ENCODE measurements at places on chromosomes 6 and 20.

- DNase-seq = no peak
Observed at GRCh38 chr6:36633915-36634314, 39.8 kb downstream of the SRSF3 start.

- no peak for DNase-seq
Observed at GRCh38 chr6:106609699-106610098, 19.6 kb downstream of the RTN4IP1 start.

DNA sequence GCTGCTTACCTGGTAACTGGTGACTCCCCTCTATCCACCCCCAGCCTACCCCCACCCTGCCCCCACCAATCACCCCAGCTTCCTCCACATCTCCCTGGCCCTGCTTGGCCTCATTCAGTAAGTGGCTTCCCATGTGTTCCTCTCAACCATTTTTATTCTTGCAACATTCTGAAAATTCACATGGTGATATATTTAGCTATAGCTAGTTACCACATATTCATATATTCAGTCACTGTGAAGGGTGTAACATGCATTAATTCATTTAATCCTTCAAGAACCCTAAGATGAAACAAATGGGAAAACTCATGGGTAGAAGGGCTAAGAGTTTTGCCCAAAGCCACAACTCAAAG, 95.4 kb upstream of the CEP85L start:
- DNase-seq = no peak

GRCh38 chr6:24436979-24437378, 34.2 kb downstream of the MRS2 start:
- DNase-seq = no peak

GRCh38 chr6:142757852-142758628, 186.9 kb downstream of the HIVEP2 start:
- no peak for DNase-seq

DNA sequence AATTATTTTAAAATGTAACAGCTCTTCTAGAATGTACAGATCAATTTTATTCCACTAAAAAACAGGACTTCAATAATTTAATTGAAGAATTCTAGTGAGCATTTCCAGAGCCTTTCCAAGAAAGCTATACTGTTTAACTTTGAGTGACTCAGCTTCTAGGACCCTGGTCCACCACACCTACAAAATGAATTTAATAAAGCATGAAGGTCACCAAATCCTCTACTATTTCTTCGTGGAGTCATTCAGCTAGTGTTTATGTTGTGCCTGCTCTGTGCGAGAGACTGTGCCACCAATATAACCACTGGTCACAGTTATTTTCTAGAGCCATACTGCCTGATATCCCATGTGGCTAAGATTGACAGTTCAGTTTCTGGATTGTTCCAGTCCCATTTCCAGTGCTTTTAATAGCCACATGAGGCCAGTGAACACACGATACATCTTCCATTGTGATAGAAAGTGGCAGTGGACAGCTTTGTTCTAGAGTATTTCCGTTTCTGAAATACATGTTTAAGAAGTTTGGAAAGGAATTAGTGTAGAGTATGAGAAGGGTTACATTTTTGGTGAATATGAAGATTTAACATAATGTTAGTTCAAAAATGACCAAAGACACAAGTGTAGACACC, 160.7 kb downstream of the MTHFD1L start:
- no peak for DNase-seq

DNA sequence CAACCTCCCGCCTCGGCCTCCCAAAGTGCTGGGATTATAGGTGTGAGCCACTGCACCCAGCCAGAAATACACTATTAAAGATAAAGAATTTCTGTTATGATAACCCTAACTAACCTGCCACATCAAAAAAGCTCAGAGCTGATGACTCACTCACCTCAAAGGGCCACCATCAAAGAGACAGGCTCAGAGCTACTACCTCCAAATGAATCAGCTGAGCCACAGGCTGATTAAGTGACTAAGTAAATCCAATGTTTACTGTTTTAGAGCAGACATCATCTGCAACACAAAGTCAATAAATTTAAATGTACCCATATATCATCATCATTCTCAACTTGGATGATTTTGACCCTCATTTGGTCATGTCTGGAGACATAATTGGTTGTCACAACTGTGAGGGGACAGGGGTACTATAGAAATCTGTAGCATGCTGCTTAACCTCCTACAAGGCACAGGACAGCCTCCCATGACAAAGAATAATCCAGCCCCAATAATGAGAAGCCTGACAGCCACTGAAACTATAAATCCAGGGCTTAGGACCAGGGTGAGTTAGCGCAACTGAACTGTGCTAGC, 106.5 kb downstream of the ATP9A start:
- no peak for DNase-seq

DNA sequence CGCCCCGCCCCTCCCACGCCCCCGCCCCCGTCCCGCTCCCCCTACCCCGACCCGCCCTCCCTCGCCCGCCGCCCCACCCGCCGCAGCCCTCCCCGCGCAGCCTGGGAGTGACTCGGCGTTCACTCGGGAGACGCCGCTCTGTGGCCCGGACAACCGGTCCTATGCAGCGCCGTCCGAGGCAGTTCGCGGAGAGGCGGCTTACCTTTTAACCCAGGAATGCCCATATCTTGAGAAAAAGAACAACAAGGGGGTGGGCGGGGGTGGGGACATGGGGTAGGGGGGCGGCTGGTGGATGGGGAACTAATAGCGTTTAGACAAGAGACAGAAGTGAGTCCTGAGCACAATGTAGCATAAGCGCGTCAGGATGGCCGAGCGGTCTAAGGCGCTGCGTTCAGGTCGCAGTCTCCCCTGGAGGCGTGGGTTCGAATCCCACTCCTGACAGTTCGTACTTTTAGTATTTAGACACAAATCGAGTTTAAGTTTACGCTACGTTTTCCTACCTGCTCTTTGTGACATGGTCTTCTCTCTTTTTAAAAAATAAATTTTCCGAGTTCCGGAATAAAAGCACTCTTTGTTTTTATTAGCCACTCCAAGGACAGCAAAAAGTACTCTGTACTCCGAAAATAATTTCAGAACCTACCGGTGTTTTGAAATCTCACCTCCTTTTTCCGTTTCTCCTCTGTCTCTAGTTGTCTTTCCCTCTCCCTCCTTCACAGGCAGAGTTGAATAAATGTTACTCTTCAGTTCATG, 17.1 kb upstream of the HMGN4 start:
- peak; percentile 90 for DNase-seq

GRCh38 chr6:74604279-74604678, 601.6 kb downstream of the COL12A1 start:
- no peak for DNase-seq

GRCh38 chr6:96886519-96886918, 11.2 kb downstream of the NDUFAF4 start:
- no peak for DNase-seq

- no peak for DNase-seq
Observed at GRCh38 chr6:88985901-88986300, 22.5 kb upstream of the RNGTT start.

DNA sequence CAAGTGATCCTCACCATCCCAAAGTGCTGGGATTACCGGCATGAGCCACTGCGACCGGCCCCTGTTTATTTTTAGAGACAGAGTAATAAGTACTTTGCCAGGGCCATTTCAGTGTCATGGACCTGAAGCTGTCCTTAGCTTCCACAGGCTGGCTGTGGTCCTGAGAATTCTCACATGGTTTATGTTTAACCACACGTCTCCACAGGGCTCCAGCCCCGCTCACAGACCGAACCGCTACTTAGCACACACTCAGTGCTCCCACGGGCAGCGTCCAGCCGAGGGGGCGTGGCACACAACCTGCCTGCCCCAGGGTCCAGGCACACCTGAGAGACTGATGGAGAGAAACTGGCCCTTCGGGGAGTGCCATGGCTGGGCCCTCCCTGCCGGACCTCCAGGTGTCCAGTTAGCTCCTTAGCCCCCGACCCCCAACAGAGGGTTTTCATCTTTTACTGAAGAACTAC, 11.7 kb downstream of the ACSS1 start:
- DNase-seq = no peak

- DNase-seq = no peak
Observed at GRCh38 chr6:164283574-164283973, 869.1 kb downstream of the QKI start.

GRCh38 chr6:55772730-55773129, 102.7 kb downstream of the BMP5 start:
- no peak for DNase-seq

DNA sequence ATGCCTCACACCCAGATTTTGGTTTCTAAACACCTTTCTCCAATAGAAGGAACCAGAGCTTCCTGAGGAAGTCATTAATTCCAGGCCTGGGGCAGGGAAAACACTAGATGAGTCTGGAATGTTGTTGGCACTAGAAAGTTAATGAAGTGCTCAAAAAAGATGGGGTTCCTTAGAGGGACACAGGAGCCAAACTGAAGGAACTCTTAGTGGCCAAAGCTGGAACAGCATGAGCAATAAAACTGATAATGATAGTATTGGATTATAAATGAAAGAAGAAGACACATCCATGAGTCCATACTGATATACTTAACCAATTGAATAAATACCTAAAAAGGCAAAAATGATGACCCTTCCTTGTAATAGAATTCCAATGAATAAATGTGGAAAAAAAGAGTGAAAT, 4.4 kb downstream of the IL20RA start:
- no peak for DNase-seq

DNA sequence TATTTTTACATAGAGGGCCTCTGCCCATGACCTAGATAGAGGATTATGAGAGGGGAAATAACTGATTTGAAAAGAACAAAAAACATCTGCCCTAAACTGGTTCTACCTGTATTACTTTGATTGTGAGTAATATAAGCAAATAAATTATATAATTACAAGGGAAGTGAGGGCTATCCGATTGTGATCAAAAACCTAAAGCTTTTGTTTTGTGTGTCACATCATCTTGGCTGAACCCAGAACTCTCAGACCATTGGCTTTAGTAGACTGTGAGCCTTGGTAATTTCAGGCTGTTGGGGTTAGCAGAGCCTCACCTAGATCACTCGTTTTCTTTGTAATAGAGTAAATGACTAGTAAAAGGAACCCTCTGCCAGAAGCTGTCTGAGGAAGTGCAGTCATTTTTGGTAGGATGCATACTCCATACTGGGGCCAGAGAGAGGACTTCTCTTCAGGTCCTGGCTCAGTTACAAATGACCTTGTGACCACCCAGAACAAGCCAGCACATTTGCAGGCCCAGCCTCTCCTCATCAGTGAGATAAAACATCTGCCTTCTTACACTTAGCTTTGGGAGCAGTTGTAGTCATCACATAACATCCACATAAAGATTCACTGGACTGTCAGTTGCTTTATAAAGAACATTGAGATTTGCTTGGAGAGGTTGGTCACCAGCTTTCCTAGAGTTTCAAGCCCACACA, 13.5 kb downstream of the STK35 start:
- no peak for DNase-seq

GRCh38 chr20:60486315-60486714, 528.1 kb downstream of the CDH26 start:
- DNase-seq = no peak

GRCh38 chr6:124986164-124986563, 23.9 kb downstream of the RNF217 start:
- DNase-seq = no peak

DNA sequence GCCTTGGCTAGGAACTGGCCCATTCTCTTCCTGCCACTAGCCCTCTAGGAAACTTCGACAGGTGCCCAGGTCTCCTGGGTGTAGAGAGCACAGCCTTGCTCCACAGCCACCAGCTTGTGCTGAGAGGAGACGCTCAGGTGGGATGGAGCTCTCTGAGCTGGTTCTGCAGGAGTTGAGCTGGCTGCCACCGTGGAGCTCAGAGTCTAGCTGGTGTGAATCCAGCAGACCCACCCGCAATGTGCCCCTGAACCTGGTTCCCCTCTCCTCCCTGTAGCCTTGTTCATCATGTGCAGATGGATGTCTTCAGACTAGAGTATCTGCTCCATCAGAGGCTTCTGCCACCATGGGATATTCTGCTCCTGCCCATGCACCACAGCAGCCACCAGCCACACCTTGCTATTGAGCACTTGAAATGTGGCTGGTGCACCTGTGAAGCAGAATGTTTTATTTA, 222.5 kb downstream of the SYNDIG1 start:
- no peak for DNase-seq

DNA sequence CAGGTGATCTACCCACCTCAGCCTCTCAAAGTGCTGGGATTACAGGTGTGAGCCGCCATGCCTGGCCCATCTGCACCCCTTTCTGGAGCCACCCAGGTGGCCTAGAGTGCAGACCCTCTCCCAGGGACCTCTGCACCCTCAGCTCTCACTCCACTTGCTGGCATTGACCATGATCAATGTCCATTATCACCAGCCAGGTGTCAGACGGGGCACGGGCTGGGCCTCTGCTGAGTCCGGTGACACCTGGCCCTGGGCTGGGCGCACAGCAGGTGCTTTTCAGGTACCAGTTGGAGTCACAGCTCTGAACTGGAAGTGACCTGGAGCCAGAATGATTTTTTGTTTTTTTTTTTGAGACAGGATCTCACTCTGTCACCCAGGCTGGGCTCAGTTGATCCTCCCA, 91.8 kb upstream of the PMEPA1 start:
- DNase-seq = no peak

DNA sequence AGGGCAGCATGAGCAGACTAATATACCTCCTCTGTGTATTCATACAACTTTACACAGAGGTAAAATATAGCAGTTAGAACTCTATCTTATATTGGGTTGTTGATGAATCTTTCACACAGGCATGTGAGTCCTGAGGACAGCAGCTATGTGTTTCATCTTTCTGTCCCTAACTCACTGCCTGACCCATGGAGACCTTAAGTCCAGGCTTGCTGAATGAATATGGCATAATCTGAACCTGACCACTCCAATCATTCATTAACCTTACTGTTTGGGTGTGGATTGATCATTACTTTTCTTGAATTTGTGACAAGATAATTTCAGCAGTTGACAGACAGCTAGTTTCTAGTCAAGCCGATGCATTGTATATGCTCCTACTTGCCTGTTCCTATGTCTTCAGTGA, 27.3 kb upstream of the TSPYL1 start:
- DNase-seq = no peak

DNA sequence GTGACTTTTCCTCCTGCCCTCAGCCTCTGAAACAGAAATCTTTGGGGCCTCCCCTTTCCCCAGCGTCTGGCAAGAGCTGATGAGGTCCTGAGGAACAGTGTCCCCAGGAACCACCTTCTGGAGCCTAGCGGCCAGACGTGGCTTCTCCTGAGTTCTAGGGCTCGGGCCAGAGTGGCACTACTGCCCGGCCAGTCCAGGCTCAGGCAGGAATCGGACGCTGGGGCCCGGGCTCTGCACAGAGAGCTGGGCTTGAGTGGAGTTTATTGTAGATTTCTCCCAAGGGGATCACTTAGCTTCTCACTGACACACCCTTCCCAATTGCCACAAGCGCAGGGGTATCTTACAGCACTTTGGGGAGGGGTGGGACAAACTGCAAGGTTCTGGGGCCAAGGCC, 20.2 kb downstream of the SDCBP2 start:
- DNase-seq = no peak

Data from neuronal stem cell (in vitro differentiated cells).